ENCODE measurements at places on chromosomes 7 and 10.

- no peak for DNase-seq
Observed at GRCh38 chr7:134784251-134785049, 5.0 kb downstream of the CALD1 start.

DNA sequence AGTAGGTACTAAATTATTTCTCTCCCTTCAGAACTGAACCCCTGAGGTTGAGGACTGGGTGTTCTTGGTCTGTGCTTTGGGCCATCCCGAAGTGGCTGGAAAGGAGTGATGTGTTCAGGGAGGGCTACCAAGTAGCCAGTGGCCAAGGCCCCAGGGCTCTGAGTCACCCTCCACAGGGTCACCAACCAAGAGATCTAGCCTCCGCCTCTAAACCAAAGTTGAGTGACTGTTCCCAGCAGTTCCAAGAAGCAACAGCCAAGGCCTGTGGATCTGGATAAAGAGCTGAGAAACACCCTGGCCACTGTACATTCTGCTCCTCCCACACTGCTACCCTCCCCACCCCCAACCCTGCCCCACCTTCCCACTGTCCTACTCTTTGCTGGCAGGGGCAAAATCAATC is 35.5 kb upstream of the KCNMA1 start:
- DNase-seq = no peak

- DNase-seq = peak; percentile 50
Observed at GRCh38 chr7:44750921-44751571, 2.4 kb downstream of the ZMIZ2 start.

GRCh38 chr10:30155401-30155800 is 96.0 kb upstream of the JCAD start:
- DNase-seq = no peak

DNA sequence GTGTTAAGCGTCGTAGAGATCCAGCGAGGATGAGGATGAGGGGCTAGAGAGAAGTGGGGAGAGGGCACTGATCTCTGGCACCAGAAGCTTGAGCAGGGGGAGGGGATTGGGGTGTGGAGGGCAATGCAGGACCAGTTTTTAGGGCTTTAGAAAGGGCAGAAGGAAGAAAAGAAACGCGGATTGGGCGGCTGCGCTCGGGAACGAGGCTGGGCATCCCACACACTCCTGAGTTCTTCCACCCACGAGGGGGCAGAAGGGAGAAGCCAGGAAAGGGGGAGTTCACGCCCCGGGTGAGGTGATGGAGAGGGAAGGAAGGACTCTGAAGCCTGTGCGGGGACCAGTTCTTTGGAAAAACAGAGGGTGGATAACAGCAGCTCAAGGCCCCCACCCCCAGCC is 6.1 kb upstream of the VGF start:
- DNase-seq = no peak

- no peak for DNase-seq
Observed at GRCh38 chr10:13054844-13055243, 45.1 kb upstream of the OPTN start.

DNA sequence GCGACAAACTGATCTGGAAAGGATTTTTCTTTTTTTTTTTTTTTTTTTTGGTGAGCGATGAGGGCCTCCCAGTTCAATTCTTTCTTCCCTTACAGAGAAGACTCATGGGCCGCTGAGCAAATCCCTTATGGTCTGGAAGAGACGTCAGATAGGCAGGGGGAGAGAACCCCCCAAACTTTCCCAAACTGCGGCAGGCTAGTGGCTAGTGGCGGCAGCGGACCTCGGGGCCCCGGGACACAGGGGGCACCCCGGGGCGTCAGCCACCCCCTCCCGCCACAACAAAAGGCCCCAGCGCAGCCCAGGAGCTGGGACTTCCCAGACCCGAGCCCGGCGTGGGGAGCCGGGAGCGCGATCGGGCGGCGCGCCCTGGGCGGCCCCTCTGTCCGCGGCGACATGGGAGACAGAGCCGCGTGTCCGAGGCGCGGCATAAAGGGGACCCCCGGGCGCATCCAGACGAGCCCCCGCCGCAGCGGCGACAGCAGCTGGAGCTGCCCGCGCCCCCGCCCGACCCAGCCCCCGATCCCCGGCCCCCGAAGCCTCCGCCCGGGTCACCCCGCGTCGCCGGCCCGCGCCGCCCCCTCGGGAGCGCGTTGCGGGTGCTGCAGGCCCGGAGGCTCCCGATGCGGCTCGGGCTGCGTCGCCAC is 755 bp downstream of the FAM171A1 start:
- peak; percentile 24 for DNase-seq

DNA sequence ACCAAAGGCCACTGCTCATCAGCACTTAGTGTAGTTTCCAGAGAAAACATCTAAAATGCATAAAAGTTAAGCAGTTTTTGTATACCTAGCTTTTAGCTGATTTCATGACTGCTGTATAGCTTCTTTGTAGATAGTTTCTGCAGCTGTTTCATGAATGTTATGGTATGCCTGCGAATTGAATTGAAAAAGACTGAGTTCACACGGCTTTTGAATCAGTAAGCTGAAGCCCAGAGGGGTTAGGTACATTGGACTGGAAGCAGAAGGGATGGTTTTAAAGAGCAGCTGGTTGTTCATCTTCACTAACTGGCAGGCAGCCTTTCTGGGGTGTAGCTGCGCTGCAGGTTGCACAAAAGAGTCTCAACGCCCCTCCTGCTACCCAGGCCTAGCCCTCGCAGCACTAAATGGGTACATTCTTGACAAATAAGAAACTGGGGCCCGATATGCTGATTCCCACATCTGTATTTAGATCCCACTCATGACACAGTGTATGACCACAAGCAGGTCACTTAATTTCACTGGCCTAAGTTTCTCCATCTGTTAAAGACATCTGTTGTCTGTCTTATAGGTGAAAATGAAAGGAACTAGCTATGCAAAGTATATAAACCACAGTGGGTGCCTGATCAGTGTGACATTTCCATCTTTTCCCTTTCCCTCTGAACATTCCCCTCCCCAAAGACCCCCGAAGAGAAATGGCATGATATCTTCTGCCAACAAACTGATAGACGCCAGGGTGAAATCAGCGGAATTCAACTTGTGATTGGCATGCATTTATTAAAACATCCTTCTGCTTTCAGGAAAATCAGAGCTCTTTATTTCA is 85.9 kb upstream of the AGBL3 start:
- DNase-seq = no peak

All from activated CD8-positive, alpha-beta memory T cell treated with anti-CD3 and anti-CD28 coated beads, Interleukin-2, amount 50 U/mL, for 4 hours (primary cell).